ENCODE measurements at places on chromosomes 11 and 22.
A peak's percentile ranks its signal among the peaks of the same experiment; 100 is the strongest.

GRCh38 chr11:92057849-92058442, 166.7 kb upstream of the FAT3 start:
- no peak for DNase-seq

GRCh38 chr11:119691701-119692539, 37.1 kb downstream of the NECTIN1 start:
- DNase-seq: peak; percentile 62

DNA sequence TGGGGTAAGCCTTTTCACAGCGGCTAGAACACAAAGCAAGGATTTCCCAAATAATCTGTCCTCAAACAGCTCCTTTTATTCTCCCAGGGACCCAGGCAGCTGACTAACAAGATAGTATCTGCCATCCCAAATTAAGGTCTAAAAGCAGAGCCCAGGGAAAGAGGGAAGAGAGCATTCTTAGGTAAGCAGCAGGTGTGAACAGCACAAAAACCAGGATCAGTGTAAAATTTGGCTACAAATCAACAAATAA, 79.9 kb downstream of the RBMXL2 start:
- no peak for DNase-seq

- DNase-seq: no peak
Measured at GRCh38 chr11:74699615-74700396, 31.4 kb downstream of the CHRDL2 start.

- no peak for DNase-seq
Measured at GRCh38 chr11:61281581-61282250, 13.4 kb downstream of the VWCE start.

DNA sequence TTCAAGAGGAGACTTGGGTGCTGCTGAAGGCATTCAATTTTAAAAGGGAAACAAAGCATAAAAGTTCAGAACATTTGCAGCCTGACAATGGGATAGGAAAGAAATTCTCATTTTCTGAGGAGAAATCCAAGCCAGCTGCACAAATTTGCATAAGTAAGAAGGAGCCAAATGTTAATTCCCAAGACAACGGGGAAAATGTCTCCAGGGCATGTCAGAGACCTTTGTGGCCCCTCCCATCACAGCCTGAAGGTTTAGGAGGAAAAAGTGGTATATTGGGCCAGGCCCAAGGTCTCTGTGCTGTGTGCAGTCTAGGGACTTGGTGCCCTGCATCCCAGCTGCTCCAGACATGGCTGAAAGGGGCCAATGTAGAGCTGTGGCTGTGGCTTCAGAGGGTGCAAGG, 12.7 kb upstream of the OR51F1 start:
- no peak for DNase-seq

DNA sequence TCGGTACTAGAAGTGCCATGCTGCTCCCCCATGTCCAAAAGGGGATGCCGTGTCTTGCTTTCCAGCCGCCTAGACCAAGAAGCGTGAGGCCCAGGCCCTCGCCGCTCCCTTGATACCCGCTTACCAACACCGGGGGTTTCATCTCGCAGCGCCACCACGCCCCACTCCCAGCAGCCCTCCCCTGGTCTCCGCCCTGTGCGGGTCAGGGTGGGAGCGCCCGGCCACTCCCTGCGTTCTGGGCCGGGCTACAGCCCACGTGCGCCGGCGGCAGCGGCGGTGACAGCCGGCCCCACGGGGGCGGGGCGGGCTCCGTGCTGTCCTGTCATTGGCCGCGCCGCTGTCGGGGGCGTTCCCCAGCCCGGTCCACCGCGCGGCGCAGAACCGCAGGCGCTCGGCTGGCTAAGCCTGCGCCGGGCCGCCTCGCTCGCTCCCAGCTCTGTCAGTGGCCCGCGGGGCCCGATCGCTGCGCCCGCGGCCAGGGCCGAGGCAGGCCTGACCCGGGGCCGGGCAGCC, at the start of gene MICAL2:
Gene MICAL2, plus strand, starts transcription at position 390 of the 513 bp plus-strand sequence. CDS start 51,566 bp downstream, outside the sequence.
- peak; percentile 54 for DNase-seq

- DNase-seq: no peak
Measured at GRCh38 chr11:65973439-65974110, 12.0 kb downstream of the SART1 start.

GRCh38 chr11:43818220-43818619, 62.4 kb upstream of the ALKBH3 start:
- no peak for DNase-seq

- DNase-seq: no peak
Measured at GRCh38 chr22:20312396-20313191, 7.3 kb downstream of the DGCR6L start.

- DNase-seq: no peak
Measured at GRCh38 chr11:100939571-100939970, 190.0 kb downstream of the PGR start.

DNA sequence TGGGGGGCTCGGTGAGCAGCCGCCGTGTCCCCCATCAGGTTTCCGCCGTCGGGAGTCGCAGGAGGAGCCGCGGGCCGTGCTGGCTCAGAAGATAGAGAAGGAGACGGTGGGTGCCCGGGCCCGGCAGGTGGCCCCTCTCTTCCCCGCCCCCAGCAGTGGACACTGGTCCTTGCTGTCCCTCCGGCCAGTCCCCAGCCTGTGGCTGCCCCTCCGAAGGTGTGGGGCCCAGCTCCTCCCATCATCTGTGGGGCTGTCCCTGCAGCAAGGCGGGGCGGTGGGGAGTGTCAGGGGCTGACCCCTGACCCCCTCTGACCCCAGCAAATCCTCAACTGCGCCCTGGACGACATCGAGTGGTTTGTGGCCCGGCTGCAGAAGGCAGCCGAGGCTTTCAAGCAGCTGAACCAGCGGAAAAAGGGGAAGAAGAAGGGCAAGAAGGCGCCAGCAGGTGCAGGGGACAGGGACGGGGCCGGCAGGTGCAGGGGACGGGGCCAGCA, 15.3 kb downstream of the EPS8L2 start:
- DNase-seq: no peak

GRCh38 chr11:33718440-33718839, 17.8 kb downstream of the CD59 start:
- DNase-seq: no peak

DNA sequence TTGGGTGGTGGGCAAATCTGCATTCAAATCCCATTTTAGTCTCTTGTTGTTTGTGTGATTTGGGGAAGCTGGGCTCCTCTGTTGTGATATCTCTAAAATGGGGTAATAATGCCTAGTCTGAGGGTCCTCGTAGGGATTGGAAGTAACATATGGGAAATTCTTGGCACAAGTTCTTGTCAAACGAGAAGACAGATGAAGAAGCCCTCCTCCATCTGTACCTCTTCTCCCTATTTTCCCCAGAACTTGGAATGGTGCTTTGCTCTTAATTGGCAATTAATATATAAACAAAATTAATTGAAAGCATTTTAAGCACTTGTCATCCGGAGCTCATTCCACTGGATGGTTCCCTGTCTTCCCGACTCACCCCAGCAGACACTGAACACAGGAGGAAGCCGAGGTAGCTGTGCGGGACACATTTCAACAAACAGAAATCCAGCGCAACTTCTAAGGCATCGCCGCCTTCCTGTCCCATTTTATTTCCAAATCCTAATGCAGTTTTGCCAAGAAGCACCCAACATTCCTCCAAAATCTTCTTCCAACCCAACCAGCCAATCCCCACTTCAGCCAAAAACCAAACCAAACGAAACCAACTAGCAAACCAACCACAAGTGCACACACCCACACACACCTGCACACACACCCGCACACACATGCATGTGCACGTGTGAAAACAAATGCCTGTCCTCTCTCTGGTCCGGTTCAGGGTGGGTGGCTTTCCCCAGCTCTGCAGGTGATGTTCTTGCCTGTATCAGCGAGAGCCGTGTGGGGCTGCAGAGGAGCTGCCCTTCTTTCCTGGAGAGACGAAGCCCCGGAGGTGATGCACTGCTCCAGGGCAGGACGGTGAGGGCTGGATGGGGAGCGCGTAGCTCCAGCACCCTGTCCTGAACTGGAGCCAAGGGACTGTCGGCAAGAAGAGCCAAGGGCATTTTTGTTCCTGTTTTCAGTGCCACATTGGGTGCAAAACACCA, 100.8 kb upstream of the B3GAT1 start:
- no peak for DNase-seq

- no peak for DNase-seq
Measured at GRCh38 chr11:28964811-28965210, 856.6 kb downstream of the METTL15 start.

DNA sequence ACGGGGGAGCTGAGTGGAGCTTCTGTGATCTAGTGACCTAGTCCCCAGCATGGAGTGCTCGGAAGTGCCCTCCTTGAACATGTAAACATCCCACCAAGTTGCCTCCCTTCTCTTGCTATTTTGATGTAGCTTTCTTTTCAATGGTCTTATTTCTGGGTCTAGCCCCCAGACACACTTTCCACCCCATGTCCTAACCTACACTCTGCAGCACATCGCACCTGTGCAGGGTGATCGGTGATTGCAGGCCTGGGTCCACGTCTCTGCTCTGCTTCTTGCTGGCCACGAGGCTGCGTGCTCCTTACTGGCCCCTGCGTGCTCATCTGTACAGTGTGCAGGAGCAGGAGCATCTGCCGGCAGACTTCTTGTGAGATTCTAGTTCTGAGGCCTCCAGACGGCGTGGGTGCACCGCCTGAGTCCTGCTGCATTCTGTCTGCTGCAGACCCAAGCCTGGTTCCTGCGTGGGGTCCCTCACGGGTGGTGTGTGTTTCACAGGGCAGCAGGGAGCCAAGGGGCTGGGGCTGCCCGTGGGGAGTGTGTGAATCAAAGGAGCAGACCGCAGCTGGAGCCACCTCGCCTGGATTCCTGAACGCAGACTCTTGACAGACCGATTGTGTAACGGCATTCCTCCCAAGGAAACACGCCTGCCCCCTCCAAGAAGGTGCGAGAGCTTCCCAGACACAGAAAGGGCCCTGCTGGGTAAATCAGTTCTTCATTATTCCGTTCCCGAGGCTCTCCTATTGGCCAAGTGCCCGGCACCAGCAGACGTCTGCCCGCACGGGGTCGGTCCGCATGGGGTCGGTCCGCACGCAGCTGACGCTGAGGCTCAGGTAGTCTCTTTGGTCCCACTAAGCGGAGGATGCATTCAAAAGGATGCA, 44.4 kb upstream of the MYEOV start:
- DNase-seq: no peak
